Right atrium auricular region (tissue), 2 donors: ENCODE measurements at places on chromosomes 5 and 9. TPM values are rescaled to one million over a fixed set of nuclear protein-coding genes. Genes with fewer than 3 reads are reported as not detected.

The RABGAP1 gene
- total RNA-seq, result 26.3 TPM

The IL3 gene
- not detected for total RNA-seq

The GRXCR2 gene
- 0.24 TPM for total RNA-seq

The GARIN3 gene
- not detected for total RNA-seq

The SPATA9 gene
- total RNA-seq, result 0.30 TPM

The PCDHA9 gene
- 0.04 TPM for total RNA-seq

The TEK gene
- 16.7 TPM for total RNA-seq

The ARL15 gene
- 11.4 TPM for total RNA-seq

The KIF24 gene
- total RNA-seq, result 0.43 TPM

The HTR1A gene
- total RNA-seq, result not detected

The ASTN2 gene
- 11.1 TPM for total RNA-seq

The CORO2A gene
- 0.39 TPM for total RNA-seq

The PCDHAC2 gene
- total RNA-seq, result 4.1 TPM

The SPINK13 gene
- total RNA-seq, result not detected

The ARL14EPL gene
- not detected for total RNA-seq

The ZBED3 gene
- total RNA-seq, result 3.9 TPM

The MEIKIN gene
- total RNA-seq, result not detected

The PCDHA11 gene
- total RNA-seq, result 0.12 TPM

The EQTN gene
- total RNA-seq, result not detected

The TERT gene
- not detected for total RNA-seq

The NR6A1 gene
- total RNA-seq, result 2.6 TPM

The FAM169A gene
- total RNA-seq, result 5.0 TPM

The TLR4 gene
- total RNA-seq, result 20.0 TPM

The SERINC5 gene
- 9.2 TPM for total RNA-seq

The PCDHGA3 gene
- 7.0 TPM for total RNA-seq

The ARHGEF37 gene
- total RNA-seq, result 11.0 TPM

The SLC34A1 gene
- total RNA-seq, result not detected

The ADGRD2 gene
- total RNA-seq, result not detected

The ARID3C gene
- not detected for total RNA-seq

The DEPDC1B gene
- total RNA-seq, result 0.16 TPM

The TLX3 gene
- not detected for total RNA-seq

The SPATA24 gene
- 29.7 TPM for total RNA-seq

The HEMGN gene
- total RNA-seq, result 0.63 TPM
